ENCODE measurements at places on chromosomes 2 and 18. TPM values are rescaled to one million over a fixed set of nuclear protein-coding genes. Genes with fewer than 3 reads are reported as not detected.
A peak's percentile ranks its signal among the peaks of the same experiment; 100 is the strongest.

GRCh38 chr2:174516501-174517378, 29.9 kb upstream of the GPR155 start:
- H3K4me3 ChIP-seq, result no peak overlapping the region
- H3K36me3 ChIP-seq, result no peaks in the 10 kb centered on the region
- H3K4me1 ChIP-seq, result no peaks in the 10 kb centered on the region
- H3K27me3 ChIP-seq, result no peaks in the 10 kb centered on the region

GRCh38 chr2:217113491-217113890, 253.6 kb upstream of the TNP1 start:
- H3K27me3 ChIP-seq, result no peaks in the 10 kb centered on the region
- H3K4me3 ChIP-seq, result no peak overlapping the region
- no peaks in the 10 kb centered on the region for H3K36me3 ChIP-seq

DNA sequence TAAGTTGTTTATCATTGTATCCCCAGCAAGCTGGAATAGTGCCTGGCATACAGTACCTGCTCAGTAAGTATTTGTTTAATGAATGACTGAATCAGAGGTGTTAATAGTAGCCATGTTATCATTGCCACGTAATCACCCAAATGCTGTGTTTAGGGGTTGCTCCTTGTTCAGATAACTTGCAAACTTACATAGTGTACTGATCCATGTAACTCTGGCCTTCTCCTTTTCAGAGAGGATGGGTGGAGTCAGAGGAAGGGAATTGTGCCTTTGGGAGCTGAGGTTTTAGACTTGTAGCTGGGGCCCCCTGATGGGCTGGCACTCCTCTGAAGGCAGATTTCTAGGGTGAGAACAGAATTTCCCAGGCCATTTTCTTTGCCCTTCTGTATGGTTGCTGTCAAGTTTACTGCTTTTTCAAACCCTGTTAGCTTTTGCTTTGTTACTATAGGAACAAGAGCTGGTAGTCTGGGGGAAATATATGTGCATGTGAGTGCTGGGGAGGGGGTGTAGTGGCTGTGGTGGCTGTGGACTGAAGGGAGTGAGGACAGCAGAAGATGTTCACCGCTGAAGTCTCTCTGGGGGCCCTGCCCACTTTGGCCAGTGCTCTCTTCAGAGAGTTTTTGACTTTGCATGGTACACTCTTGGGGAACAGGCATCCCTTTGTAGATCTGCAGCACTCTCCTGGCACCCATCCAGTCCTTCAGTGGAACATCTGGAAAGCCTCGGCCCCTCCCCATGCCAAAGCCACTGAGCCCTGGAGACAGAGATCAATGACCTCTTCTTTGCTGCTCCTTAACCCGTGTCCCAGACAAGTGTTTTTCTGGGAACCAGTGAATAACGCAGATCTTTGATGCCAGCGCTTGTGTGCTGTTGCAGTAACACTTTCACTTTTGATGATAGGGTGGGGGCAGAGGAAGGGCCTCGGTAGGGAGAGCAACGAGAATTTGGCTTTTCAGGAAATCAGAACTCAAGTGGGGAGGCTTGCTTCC, 209.0 kb downstream of the PRKCE start:
- H3K27ac ChIP-seq, result peak overlapping the region; percentile 86
- H3K4me1 ChIP-seq, result peaks cover 87% of the 10 kb centered on the region
- no peaks in the 10 kb centered on the region for H3K27me3 ChIP-seq
- peaks cover 20% of the 10 kb centered on the region for H3K36me3 ChIP-seq

- no peaks in the 10 kb centered on the region for H3K36me3 ChIP-seq
- H3K27ac ChIP-seq, result no peak overlapping the region
- H3K27me3 ChIP-seq, result no peaks in the 10 kb centered on the region
These were observed 7.2 kb downstream of the SIX3 start for GRCh38 chr2:44948565-44949328.

DNA sequence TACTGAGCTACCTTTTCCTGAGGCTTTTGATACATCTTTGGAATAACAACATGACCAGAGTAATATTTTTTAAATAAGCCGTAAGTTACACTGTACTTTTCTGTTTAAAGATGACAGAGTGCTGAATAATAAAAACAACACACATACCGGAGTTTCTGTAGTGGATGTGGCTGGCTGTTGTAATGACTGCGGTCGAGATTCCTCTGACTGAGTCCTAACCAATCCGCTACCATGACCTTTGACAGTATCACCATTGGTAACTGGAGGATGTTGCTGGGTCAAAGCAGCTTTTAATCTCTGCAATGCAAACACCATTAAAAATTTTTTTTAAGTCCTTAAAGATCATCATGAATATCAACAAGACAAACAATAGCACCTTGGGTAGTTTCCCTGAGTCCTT, 70.7 kb downstream of the ATF2 start:
- DNase-seq, result no peak
- no peak overlapping the region for H3K27ac ChIP-seq
- no peaks in the 10 kb centered on the region for H3K4me1 ChIP-seq
- H3K27me3 ChIP-seq, result no peaks in the 10 kb centered on the region
- peaks cover 45% of the 10 kb centered on the region for H3K36me3 ChIP-seq
- no peak overlapping the region for H3K4me3 ChIP-seq

Gene PAX8
- total RNA-seq, result 0.90 TPM
